Foreskin fibroblast (primary cell): ENCODE measurements at places on chromosomes 6 and 20.

- peak; percentile 99 for DNase-seq
Observed at GRCh38 chr20:48682529-48683363, 145.1 kb downstream of the PREX1 start.

DNA sequence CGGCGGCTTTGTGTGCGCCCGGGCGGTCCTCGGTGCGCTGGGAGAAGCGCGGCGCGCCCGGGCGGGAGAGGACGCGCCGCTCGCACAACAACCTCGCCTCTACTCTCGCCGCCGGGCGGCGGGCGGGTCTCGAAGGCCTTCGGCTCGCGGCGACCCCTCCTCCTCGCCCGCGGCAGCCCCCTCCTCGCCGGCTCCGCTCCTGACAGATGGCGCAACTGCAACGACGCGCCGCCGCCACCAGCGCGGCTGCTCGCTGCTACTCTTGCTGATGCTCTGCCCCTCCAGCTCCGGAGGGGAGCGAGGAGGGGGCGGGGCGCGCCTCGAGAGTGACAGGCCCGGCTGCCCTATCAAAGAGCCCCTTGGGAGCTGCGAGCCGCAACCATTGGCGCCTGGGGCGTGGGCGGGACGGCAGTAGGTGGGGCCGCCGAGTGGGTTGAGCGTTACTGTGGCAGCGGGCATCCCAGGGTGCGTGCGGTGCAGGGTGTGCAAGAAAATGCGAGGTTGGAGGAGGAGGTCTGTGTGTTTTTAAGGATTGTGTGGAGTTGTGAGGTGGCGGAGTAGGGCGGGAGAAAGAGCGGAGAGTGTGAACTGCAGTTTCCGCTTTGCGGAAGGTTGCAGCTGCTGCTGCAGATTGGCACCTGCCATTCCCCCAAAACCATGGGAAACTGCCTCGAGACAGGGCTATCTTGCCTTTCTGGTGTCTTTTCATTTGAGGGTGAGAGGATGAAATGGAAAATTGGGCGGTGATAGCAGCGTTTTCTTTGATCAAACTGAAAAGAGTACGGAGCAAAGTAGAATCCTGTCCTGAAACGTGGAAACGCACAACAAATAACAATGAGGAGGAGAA lies at the start of gene FYN:
Gene FYN, minus strand, starts transcription at position 275 of the 847 bp plus-strand sequence. CDS start 153,401 bp downstream, outside the sequence.
- peak; percentile 100 for DNase-seq

- no peak for DNase-seq
Observed at GRCh38 chr6:88143421-88144157, 22.6 kb downstream of the CNR1 start.

DNA sequence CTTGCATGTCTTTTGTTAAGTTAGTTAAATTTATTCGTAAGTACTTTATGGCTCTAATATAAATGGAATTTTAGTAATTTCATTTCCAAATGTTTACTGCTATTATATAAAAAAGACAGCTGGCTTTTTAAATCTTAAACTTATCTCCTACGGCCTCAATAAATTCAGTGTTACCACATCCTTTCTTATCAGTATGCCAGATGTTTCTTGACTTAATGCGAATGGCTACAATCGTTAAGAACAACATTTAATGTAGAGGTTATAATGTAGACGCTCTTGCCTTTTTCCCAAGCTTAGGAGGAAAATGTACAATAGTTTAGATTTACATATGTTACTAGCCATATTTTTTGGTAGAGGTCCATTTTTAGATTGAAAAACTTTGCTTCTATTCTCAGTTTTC lies 659.4 kb downstream of the TENT5A start:
- no peak for DNase-seq

DNA sequence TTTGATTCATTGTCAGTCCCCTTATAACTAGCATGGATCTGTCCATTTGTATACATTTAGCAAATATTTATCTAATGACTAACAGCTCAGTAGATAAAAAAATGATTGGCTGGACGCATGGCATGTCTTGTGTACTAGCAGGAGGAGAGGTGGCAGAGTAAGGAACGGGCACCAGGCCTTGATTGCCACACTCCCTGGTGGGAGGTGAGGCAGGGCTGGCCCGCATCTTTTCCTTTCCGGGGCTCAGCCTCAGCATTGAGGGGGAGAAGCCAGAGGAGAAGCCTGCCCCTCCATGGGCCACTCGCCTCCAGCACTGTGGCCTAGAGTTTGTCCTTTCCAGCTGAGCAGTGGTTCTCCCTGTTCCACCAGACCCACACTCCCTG lies 84.9 kb upstream of the TMEM181 start:
- DNase-seq: peak; percentile 63

GRCh38 chr6:26158076-26158580 lies 70.9 kb downstream of the HFE start:
- DNase-seq: peak; percentile 95

GRCh38 chr6:166598441-166599138 lies 12.1 kb upstream of the RAMACL start:
- peak; percentile 94 for DNase-seq

DNA sequence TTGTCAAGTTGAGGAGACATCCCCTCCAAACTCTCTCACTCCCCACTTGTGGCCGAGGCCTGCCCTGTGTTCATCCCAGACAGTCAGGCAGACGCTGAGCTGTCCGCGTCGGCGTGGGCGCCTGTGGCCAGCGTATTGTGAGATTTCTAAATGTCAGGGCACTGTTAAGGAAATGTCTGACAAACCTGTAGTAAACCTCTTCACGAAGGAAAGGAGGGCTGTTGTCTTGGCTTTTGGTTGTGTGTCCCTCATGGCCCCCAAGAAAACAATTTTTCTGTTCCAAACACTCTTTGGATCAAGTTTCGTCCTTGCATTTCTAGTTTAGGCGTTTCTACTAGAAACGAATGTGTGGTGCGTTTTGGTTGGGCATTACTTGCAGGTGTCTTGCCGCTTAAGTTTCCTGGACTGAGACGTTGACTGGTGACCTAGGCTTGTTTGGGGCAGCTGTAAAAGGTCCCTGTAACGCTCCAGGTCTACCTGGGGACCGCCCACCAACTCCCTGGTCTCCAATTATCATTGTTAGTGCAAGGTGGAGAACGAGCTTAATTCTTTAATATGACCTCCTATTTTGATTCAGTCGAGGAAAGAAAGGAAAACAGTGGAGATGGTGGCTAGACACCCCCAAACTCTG lies 8.7 kb upstream of the POU3F2 start:
- DNase-seq: no peak

GRCh38 chr20:55888685-55889084 lies 116.6 kb downstream of the CBLN4 start:
- no peak for DNase-seq
